Naive B cell (primary cell): ENCODE measurements at places on chromosomes 4 and X.

GRCh38 chr4:102388611-102389010 lies 43.3 kb upstream of the SLC39A8 start:
- DNase-seq: no peak

GRCh38 chrX:47849778-47850177 lies 13.1 kb downstream of the ZNF81 start:
- no peak for DNase-seq

- no peak for DNase-seq
Observed at GRCh38 chr4:38734911-38735310, 47.9 kb downstream of the TLR10 start.

DNA sequence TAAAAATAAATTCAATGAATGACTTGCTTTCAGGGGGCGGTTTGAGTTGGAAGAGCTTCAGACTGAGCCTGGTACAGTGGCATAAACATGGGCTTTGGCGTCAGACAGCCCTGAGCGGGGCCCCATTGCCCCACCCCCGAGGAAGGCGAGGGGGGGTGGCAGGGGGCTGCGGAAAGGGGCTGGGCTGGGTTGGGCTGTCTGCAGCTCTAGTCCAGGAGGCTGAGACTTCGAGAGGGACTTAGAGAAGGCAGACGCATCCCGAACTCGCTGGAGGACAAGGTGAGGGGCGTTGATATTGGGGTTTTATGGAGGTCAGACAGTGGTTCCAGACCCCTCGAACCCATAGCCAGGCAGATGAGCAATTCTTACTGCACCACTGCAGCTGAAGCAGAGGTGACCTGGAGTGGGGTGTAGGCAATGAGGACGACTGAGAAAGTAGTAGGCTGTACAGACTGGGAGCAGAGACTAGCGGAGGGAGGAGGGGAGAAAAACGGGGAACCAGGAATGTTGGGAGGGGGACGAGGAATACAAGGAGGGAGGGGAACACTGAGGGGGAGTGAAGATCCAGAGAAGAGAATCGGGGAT lies at the start of gene MAGED2:
Gene MAGED2 (plus strand): TSS at position 222 of the 585 bp plus-strand sequence. CDS start 1,587 bp downstream, outside the sequence.
- DNase-seq: peak; percentile 26

DNA sequence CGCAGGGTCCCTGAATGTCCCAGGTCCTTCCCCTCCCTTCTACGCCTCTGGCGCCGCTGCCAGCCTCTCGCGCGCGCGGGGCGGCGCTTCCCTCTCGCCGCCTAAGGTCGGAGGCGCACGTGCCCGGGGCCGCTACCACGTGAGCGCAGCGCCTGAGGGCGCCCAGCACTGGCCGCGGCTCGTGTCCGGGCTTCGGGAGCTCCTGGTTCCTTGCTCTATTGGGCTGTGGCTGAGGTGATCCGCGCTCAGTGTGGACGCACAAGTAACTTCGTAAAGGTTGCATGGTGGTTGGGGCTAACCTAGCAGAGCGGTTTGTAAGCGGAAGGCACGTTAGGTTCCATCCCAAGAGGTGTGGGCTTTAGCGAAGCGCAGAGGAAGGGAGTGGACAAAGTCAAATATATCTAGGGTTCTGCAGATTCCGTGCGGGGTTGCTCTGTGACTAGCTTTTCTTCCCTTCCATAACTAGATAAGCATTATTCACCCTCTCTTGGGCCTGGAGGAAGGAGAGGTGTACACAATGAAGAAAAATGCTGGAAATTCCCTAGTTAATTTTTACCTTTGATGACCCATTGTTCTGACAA lies 1.8 kb downstream of the TLL1 start:
- DNase-seq: no peak
